ENCODE measurements at places on chromosomes 2 and 18. TPM values are rescaled to one million over a fixed set of nuclear protein-coding genes. Genes with fewer than 3 reads are reported as not detected.

IL1RL1 gene
- 0.29 TPM for total RNA-seq

SERPINB4 gene
- total RNA-seq = not detected

GRCh38 chr2:96103761-96104486 lies 12.4 kb downstream of the ADRA2B start:
- H3K4me1 ChIP-seq = peaks cover 9% of the 10 kb centered on the region
- no peak overlapping the region for H3K4me3 ChIP-seq
- no peaks in the 10 kb centered on the region for H3K36me3 ChIP-seq

DNA sequence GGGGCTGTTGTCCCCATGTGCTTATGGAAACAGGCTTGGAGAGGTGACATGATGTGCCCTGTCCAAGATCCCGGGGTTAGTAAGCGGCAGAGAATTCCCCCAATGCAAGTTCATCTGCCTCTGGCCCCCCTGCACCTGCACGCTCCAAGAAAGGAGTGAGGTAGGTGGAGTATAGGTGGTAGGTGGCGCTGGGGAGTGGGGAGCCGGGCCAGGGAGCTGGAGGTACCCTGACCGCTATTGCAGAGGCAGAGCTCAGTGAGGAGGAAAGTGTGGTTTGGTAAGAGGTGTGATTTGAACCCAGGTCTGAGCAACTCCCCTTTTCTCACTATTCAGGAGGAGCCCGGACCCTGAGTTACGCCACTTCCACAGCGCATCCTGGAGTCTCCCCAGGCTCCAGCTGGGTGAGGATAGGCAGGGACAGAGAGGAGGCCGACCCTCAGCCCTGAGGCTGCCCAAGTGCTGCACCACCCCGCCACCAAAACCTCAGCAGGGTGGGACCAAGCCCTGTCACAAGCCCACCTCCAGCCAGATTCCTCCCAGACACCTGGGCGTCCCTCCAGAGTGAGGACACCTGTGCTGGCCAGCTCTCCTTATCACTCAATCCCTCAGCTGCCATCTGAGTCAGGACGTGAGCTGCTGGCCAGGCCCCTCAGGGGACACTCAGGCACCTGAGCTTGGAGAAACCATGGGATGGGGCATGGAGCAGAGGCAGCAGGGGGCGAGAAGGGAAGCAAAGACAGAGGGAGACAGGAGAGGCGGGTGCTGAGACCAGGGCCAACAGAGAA lies 5.6 kb downstream of the HAAO start:
- no peak overlapping the region for H3K4me3 ChIP-seq
- H3K27ac ChIP-seq = peak overlapping the region; percentile 6
- no peak for DNase-seq
- peaks cover 1% of the 10 kb centered on the region for H3K4me1 ChIP-seq
- no peaks in the 10 kb centered on the region for H3K36me3 ChIP-seq
- H3K27me3 ChIP-seq = no peaks in the 10 kb centered on the region

GRCh38 chr18:22432657-22433137 lies 15.0 kb upstream of the CTAGE1 start:
- no peaks in the 10 kb centered on the region for H3K27me3 ChIP-seq
- H3K4me3 ChIP-seq = no peak overlapping the region
- H3K27ac ChIP-seq = peak overlapping the region; percentile 39

GRCh38 chr18:32542221-32542798 lies 71.6 kb upstream of the GAREM1 start:
- H3K4me1 ChIP-seq = no peaks in the 10 kb centered on the region
- DNase-seq = no peak
- no peaks in the 10 kb centered on the region for H3K27me3 ChIP-seq

Data from stomach (tissue), 19 donors.